ENCODE measurements at places on chromosomes 5 and 9.

DNA sequence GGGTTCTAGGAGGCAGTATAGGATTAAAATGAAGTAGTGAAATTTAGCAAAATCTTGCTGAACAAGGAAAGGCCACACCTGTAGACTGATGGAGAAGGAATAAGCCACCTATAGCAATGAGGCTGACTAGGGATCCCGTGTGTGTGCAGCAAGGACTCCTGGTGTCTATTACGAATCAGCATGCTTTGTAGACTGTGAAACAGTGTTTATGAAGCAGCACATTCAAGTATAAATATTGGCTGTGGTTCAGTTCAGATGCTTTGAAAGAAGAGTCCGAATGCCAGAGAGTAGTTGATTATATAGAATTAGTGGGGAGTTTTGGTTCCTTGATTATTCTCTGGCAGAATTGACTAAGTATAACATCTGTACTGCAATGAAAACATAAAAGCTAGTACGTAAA, 41.8 kb downstream of the CAST start:
- no peak for DNase-seq

DNA sequence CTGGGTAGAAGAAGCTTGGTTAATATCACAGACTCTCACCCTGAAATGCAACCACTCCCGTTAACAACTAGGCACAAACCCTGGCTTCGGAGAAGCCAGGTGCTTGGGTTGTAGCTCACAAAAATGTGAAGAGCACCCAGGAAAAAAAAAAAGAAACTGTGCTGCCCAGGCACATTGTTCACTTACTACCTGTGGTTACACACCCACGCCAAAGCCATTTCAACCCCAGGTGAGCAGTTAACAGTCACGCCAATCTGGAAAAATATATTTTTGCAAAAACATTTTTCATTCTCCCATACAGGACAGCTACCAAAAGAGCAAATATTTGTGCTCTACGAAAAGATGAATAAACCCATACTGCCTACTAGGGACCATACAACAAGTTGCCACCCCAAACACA, 49.2 kb downstream of the SIL1 start:
- DNase-seq: no peak

GRCh38 chr9:127571971-127572370, 40.1 kb upstream of the STXBP1 start:
- DNase-seq: no peak

- no peak for DNase-seq
These were observed 282.9 kb upstream of the MAP3K1 start for GRCh38 chr5:56532466-56532865.

- DNase-seq: no peak
These were observed 66.0 kb upstream of the GNA14 start for GRCh38 chr9:77714077-77714549.

- peak; percentile 61 for DNase-seq
These were observed 293.9 kb downstream of the ZSWIM6 start for GRCh38 chr5:61625681-61626621.

GRCh38 chr5:18314192-18314778, 680.0 kb downstream of the TAF11L14 start:
- no peak for DNase-seq

DNA sequence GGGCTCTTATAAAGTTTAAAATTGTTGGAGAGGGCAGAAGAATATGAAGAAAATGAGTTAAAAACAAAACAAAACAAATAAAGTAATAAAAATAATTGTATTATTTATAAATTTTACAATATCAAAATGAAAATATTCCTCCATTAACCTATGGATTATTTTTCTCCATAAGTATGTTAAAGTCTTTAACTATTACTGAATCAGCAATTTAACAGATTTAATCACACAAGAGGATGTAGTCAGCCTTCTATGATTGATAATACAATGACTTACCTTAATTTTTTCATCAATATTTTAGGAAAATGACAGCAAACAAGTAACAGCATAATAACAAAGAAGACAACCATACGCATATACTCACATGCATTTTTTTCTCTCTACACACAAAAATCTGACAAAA, 1195.3 kb upstream of the NUDT12 start:
- DNase-seq: no peak
